Stimulated activated CD8-positive, alpha-beta memory T cell treated with anti-CD3 and anti-CD28 coated beads, Interleukin-15, amount 100 ng/mL, for 4 hours (primary cell): ENCODE measurements at places on chromosomes 3 and 15.
A peak's percentile ranks its signal among the peaks of the same experiment; 100 is the strongest.

- no peak for DNase-seq
Observed at GRCh38 chr15:70974004-70974832, 81.6 kb downstream of the LRRC49 start.

GRCh38 chr15:61383421-61383820 lies 154.3 kb upstream of the RORA start:
- no peak for DNase-seq

- DNase-seq: peak; percentile 46
Observed at GRCh38 chr15:31391687-31392671, 65.3 kb downstream of the KLF13 start.

DNA sequence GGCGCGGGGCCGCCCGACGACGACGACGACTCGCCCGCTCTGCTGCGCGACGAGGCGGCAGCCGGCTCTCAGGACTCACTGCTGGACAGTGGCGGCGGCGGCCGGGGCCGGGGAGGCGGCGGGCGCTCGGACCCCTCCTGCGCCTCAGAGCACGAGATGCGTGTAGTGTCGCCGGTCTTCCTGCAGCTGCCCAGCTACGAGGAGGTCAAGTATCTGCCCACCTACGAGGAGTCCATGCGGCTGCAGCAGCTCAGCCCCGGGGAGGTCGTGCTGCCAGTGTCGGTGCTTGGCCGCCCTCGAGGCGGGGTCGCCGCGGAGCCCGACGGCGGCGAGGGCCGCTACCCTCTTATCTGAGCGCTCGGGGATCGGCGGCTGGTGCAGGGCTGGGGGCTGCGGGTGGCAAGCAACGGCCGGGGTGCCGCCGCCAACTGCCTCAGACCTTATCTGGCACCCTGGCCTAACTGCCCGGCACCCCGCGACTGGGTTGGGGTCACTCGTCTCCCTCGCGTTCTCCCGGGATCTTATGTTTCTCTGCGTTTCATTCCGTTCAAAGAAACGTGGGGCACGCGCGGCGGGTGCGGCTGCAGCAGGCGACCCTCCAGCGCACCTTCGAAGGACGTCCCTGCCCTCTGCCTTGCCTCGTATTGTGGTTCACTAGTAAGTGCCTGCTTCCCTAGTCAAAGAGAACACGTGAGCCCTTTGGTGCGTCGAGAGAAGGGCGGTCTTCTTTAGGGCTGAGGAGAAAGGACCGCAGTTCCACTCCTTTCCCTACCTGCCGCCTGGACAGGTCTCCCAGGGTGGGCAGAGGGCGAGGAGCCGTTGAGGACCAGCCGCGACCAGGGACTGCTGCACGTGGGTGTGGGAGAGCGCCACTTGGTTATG lies 1.0 kb downstream of the C3orf80 start:
- no peak for DNase-seq

DNA sequence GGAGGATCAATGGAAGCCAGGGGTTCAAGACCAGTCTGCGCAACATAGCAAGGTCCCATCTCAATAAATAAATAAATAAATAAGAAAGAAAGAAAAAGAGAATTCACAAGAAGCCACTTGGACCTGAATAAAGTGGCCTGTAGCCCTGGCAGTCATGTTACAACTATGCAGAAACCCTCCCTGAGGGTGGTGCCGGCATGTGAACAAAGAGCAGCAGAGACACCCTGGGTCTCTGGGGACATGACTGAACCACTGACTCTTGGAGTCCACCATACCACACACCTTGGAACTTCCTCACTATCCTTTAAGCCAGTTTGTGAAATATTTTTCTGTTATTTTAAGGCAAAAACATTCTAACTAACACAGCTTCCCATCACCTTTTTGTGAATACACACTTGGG lies 93.0 kb downstream of the MEIS2 start:
- DNase-seq: no peak

GRCh38 chr3:186260726-186261125 lies 101.3 kb downstream of the DGKG start:
- no peak for DNase-seq

GRCh38 chr3:16374047-16374934 lies 109.3 kb downstream of the OXNAD1 start:
- no peak for DNase-seq

GRCh38 chr15:61880084-61880483 lies 180.2 kb downstream of the VPS13C start:
- no peak for DNase-seq

GRCh38 chr3:71120012-71120411 lies 463.5 kb downstream of the FOXP1 start:
- no peak for DNase-seq

DNA sequence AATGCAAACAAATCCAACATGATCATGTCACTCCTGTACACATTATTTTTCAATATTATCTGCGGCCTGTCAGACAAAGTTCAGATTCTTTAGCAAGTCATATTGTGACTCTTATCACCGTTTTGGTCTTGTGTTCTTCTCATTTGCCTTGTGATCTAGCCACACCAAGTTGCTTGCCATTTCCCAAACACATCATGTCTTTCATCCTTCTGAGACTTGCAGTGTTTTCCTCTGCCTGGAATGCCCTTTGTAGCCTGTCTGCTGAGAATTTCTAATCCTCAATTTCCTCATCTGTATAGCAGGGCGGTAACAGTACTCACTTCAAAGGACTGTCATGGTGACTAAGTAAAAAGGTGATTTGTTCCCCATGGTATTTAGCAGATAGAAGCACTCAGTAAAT lies 135.0 kb downstream of the GREM1 start:
- DNase-seq: no peak

- DNase-seq: no peak
Observed at GRCh38 chr15:41276831-41277230, 45.8 kb downstream of the CHP1 start.

DNA sequence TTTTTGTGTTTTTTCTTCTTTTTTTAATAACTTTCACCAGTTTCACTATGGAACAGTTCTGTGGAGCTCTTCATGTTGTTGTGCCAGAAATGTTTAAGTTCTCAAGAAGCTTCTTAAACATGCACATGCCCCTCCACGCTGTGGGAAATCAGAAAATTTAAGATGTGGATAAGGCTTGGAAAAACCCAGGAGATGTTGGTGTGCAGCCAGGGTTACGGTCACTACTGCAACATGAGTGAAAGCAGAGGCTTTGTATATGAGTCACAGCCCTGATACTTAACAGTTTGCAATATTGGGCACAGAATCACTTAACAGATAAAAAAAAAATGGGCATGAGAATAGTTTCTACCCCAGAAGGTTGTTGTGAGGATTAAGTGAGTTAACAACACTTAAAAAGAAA lies 399.9 kb downstream of the LRTM1 start:
- no peak for DNase-seq
